Endothelial cell (in vitro differentiated cells): ENCODE measurements at places on chromosomes 1 and 21.

DNA sequence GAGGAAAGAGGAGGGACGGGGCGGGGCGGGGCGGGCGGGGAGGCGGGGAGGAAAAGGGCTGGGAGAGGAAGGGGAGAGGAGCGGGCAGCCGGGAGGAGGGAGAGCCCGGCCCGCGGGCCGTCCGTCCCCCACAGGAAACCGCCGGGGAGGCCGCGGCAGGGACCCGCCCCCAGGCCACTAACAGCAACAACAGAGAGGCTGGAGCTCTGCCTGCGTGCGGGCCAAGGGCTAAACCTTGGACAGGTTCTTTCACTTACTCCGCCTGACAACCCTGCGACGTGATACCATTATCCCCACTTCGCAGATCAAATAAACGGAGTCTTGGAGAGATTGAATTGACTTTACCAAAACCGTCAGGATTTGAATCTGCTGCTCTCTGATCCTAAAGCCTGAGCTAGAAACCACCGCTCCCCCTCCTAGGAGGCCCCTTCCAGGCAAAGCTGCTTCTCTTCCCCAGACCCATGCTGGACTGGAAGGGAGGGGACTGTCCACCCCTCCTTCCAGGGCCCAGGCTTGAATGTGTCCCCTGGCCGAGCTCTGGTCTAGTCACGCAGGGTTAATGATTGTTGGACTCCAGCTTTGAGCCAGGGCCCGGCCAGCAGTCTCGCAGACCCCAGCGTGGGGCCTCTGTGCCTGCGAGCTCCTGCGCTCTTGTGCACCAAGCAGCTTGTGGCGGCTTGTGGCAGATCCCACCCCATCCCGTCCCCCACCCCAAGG is at the start of gene EVA1B:
Gene EVA1B (minus strand): TSS at position 10 of the 717 bp plus-strand sequence. CDS start 608 bp downstream, outside the sequence.
- peak; percentile 79 for DNase-seq

GRCh38 chr1:113760102-113761080 is 1.1 kb upstream of the PHTF1 start:
- no peak for DNase-seq

DNA sequence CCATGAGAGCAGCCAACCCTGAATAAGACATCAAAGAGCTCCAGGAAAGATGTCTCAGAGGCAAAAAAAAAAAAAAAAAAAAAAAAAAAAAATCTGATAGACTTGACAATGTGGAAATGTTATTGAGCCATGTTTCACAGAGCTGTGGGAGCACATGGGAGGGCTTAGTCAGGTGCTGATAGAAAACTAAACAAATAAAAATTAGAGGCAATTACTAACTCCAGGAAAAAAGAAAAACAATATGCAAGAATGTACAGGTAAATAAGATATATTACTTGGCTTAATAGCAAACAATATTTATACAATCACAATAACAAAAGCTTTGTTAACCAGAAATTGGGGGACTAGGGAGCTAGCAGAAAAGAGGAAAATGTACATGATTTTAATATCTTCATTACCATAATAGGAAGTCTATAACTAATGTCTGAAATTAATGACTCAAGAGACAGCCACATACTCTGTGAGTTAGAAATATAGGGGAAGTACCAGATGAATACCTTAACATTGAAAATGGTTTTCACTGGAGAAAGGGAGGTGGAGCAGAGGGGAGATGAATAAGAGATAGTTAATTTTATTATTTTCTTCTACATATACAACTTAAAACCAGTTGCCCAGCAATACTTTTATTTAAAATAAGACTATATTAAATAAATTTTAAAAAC is 16.9 kb upstream of the RGS16 start:
- no peak for DNase-seq

DNA sequence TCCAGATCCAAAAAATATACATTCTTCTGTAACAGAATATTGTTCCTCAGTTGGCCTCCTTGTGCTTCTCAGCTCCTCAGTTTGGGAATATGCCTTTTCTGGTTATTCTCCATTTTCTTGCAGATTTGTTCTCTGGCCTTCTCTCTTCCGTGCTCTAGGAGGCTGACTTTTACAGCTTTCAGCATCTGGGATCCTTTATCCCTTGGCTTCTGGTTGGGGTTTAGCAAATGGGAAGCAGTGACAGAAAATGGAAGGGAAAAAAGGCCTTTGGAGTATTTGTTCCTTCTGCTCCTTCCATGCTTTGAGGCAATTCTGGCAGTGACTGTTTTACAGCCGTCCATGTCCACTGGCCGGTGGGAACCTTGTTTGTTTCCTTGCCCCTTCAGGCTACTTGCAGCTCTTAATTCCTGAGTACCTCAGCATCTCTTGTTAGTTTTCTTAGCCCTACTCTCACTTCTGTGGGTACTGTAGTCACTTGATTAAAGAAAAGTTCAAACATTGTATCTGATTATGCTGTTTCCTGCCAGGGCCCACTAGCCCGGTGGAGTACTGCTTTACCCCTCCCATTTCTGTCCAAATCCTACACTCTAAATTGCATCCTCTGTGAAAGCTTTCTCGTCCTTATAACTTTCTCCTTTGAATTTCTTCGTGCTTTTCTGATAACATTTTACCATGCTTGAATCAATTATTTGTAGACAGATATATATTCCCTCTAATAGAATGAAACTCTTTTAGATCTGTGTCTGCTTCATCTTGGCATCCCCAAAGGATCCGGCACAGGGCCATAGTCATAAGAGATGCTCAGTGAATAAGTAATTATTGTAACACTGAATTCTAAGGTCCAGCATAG is 118.2 kb downstream of the OSBPL9 start:
- DNase-seq, result no peak

DNA sequence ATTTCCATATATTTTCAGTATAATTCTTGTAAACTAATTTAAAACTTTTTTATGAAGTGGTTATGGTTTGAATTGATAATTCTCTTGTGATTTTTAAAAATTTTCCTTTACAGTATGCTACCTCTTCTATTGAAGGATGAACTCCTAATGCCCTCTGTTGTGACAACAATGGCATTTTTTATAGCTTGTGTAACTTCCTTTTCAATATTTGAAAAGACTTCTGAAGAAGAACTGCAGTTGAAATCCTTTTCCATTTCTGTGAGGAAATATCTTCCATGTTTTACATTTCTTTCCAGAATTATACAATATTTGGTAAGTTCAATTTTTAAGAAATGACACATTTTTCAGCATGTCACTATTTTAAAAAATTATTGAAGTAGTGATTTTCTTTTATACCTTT is 61.4 kb downstream of the ALG6 start:
- DNase-seq, result no peak

- DNase-seq, result no peak
Measured at GRCh38 chr1:97680894-97681293, 239.9 kb downstream of the DPYD start.

DNA sequence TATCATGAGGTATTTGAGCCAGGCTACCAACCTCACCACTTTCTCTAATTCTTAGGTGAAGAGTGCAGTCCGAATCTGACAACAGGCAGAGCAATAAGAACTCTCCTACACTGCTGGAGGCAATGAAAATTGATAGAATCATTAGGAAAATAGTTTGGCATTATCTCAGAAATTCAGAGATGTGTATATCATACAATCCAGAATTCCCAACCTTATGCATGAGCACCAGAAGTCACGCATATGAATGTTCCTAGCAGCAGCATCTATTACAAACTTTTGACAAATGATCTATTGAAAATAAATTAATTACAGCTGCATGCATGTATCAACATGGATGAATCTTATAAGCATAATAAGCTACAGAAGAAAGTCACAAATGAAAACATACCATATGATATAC is 176.9 kb upstream of the CAMK1G start:
- no peak for DNase-seq

- no peak for DNase-seq
Measured at GRCh38 chr1:89781494-89782126, 39.2 kb upstream of the LRRC8D start.

GRCh38 chr1:53084589-53084971 is 22.6 kb downstream of the PODN start:
- DNase-seq, result no peak

DNA sequence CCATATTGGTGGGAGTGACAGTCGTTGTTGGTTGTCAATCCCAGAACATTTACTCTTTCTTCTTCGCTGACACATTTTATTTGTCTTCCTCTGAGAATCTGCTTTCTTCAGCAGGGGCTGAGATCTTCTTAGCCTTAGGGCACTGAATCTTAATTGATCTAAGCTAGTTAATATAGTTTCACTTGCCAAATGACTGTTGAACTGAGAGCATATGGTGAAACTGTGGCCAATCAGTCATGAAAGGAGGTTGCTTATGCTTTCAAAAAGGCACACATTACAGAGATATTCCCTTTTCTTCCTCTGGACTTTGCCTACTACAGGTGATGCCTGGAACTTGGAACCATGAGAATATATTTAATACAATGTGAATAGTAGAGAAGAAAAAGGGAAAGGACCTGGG is 60.0 kb upstream of the KIAA0040 start:
- DNase-seq, result no peak

DNA sequence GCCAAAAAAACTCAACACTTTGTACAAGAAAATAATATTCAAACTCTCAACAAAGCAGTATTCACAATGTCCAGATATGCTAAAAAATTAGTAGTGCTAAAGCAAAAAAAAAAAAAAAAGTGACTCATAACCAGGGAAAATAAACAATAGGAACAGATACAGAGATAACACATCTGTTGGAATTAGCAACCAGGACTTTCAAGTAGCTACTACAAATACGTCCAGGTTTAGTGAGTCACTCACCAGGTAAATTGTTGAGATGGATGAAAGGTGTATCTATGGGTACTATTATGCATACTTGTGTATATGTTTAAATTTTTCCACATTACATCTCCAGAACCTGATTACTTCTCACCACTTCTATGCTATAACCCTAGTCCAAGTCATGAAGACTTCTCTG is 144.8 kb upstream of the SLC35F3 start:
- no peak for DNase-seq

DNA sequence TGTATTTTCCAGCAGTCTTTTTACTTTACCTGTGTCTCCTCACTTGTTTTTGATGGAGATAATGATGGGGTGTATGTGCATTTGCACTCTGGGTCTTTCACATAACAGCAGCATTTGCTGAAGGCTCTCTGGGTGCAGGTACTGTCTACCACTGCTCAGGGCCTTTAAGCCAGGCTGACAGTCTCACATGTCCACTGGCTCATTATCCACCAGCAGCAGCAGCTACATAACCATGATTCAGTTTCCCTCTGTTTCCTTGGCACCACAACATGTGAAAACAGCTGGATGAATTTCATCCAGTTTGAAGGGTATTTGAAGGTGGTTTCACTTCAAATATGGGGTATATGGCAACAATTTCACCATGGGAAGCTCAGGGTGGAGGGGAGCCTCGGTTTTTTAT is 41.2 kb upstream of the ROR1 start:
- no peak for DNase-seq
